ENCODE measurements at places on chromosomes 6 and 20. TPM values are rescaled to one million over a fixed set of nuclear protein-coding genes. Genes with fewer than 3 reads are reported as not detected.

DNA sequence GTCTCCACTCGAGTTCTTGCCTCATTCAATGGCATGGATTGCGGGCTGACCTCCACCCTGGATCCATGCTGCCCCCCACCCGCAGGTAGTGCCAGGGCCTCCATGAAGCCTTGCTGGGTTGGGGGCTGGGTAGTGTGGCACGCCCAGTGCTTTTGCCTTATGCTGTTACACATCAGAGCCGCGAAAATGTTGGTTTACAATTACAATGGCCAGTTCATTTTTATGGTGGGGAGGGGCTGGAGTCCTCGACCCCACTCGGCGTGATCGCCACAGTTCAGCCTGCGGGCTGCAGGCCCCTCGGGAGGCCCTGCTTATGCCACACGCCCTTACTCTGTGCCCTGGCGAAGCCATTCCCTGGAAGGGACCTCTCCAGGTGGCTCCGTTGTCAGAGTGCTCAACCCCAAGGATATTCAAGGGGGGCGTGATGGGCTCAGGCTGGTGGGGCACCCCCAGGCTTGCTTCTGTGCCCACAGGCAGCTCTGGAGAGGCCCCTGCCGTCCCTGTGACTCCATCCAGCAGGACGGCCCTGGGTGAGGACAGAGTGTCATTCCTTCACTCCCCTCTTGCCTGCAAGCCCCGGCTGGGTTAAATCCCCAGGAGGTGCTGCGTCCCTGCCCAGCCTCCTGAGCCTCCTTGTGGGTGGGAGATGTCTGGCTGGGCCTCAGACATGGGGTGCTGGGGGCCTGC, 14.8 kb downstream of the ITPA start:
- DNase-seq = no peak

DNA sequence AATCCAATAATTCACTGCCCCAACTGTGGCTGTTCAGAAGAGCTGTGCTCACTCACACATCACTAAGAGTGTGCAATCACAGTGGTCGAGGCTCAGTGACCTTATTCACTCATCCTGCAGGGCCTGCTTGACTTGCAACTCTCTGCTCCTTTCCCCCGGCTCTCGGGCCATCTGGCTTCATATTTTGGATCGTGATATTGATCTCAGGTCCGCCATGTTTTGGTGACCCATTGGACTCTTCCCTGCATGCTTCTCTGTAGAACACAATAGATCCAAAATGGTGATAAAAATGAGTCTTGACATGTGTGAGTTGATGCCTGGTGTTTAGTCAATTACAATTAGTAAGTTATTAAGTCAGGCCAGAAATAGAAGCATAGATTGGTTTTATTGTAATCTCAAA, 313.9 kb upstream of the SOX4 start:
- DNase-seq = no peak

- no peak for DNase-seq
Measured at GRCh38 chr20:61186771-61187472, 65.1 kb upstream of the CDH4 start.

GRCh38 chr6:1715336-1715735, 105.6 kb downstream of the FOXC1 start:
- no peak for DNase-seq

DNA sequence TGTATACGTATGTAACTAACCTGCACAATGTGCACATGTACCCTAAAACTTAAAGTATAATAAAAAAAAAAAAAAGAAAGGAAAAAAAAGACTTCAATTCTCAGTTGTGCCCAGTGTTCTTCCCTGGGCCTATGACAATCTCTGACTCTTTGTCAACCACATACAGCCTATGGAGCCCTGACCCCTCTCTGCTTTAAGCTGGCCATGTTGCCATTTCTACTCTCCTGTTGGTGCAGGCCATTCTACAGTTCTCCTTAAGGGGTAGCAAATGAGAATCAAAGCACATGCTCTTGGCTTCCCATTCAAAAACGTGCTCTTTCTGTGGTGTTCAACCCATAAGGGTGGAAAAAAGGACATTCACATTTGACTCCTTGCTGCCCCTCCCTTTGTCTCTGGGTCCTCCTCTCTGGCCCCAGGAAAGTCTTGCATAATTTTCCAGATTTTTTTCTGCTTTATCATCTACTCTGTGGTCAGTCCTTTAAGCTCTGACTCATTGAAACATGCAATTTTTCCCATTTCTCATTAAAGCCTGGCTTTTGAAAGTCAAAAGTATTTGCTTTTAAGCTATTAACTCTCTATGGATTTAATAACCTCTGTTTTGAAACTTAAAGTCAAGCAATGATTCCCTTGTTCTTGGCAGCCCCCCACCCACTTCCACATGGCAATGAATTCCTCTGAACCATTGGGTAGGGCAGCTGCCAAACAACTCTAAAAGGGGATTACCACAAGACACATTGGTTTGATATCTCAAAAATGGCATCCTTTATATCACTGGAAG, 208.6 kb upstream of the MCHR2 start:
- DNase-seq = no peak

- no peak for DNase-seq
Measured at GRCh38 chr20:24583169-24583792, 113.9 kb downstream of the SYNDIG1 start.

DNA sequence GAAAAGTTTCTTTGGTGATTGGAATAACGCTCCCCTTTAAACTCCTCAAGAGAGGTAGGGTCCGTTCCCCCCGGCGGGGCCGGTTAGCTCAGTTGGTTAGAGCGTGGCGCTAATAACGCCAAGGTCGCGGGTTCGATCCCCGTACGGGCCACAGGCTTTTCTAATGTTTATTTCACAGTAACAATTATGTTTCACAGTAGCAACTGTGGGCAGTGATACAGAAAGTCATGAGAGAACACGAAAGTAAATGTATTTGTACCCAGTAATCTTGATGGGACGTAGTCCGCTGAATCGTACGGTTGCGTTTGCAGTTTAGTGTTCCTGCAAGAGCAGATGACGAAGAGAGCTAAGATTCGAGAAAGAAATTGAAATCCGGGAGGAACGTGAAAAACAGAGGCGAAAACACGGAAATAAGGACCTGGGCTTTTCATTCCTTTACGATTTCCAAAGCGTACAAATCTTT, 505.5 kb downstream of the PRIM2 start:
- no peak for DNase-seq

DNA sequence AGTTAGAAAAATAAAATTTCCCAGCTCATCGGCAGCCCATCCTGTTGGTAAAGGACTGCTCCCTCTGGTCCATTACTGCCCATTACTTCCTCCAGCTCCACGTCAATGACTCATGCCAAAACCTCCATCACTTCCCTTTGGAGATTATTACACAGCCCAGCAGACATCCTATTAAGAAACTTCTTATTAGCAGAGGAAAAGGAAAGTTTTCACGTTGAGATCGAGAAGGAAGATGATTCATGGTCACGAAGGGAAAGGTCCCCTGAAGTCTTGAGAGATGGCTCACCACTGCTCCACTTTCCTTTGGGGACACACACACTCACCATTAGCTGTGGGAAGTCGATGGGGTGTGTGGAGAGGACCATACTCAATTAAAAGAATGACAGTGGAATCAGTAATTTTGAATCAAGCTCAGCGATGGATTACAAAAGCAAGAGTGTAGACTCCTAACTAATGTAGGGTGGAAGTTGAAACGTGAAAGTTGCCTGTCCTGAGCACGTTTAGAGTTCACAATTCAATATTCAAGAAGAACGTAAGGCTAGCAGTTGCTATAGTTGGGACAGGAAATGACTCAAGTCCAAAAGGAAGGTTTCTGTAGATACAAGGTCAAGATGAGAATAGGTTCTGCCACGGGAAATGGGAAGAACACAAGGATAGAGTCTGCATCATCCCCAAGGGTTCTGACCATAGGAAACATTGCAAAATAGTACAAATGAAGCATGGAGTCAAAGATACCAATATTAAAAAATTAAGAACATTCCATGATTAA, 21.6 kb downstream of the SASH1 start:
- no peak for DNase-seq

- DNase-seq = no peak
Measured at GRCh38 chr6:163370464-163371117, 43.9 kb upstream of the QKI start.

DNA sequence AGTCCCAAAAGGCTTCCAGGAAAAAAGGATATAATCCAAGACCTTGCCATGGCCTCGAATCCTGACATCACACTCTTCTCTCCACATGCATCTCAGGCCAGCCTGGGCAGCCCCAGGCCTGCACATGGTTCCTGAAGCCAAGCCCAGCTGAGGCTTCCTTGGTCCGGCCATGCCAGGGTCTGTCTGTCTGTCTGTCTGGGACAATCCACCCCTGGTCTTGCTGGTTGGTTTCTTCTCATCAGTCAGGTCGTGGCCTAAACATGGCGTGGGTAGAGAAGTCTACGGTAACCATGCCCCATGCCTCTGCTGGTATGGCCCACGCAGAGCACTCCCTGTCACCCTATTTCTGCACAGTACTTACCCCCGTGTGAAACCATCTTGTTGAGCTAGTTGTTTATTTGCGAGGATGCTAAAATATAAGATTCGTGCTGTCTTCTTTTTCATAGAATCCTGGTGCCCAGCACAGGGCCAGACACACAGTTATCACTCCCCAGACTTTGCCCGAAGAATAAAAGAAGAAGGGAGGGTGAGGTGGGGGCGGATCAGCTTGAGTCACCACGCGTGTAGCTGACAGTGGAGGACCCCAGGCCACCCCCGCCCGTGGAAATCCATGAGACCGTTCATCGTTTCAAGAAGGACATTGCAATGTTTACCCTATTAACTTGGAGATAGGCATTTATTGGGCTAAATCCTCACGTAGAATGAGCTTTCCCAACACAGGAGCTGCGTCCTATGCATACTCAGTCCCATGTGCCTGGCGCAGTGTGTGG, 107.2 kb downstream of the RNASET2 start:
- no peak for DNase-seq

Gene PRPH2
- 0.49 TPM for total RNA-seq

Gene PTGIS
- 24.2 TPM for total RNA-seq

Gene PARD6B
- 5.6 TPM for total RNA-seq

Gene GSTA5
- total RNA-seq = not detected

Gene SMIM26
- 111 TPM for total RNA-seq

Gene CDH26
- total RNA-seq = 2.3 TPM

Gene C6orf58
- not detected for total RNA-seq

Data from Right ventricle myocardium inferior (tissue), 1 donor.